SK-MEL-5 (cell line): ENCODE measurements at places on chromosomes 3 and 15.
A peak's percentile ranks its signal among the peaks of the same experiment; 100 is the strongest.

DNA sequence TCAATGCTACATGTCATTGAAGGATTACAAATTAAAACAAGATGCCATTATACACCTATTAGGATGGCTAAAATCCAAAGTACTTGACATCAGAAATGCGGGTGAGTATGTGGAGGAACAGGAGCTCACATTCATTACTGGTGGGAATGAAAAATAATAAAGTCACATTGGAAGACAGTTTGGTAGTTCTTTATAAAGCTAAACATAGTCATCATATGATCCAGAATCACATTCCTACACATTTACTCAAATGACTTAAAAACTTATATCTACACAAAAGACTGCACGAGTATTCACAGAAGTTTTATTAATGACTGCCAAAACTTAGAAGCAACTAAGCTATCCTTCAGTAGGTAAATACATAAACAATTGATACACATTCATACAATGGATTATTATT is 147.2 kb downstream of the ISL2 start:
- peak; percentile 1 for DNase-seq

DNA sequence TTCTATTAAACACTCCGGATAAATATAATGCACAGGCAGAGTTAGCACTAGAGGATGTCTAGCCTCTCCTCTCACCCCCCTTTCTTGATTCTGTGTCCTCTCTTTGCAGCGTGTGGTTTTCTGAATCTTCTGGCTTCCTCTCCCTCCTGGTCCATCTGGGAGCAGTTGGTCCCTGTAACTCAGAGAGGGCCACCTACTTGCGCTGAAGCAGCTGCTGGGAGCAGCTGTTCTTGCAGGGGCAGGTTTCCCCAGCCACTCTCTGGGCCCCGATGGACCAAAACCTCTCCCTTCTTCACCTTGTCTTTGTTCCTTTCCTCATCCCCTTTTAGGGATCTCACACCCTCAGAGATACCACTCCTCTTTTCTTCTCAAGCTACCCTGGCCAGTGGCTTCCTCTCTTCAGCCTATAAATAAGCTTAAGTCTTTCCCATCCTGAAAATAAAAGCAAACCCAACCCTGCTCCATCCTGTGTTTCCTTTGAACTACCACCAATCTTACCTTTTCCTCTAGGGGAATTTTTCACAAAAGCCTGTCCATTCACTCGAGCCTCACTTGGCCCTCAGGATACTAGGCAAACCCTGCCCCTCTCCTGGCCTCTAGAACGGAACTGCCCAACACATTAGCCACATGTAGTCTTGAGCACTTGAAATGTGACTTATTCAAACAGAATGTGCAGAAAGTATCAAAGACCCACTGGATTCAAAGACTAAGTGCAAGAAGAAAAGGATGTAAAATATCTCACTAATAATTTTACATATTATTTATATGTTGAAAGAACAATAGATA is 59.7 kb downstream of the STARD5 start:
- DNase-seq = no peak

- DNase-seq = peak; percentile 83
Observed at GRCh38 chr3:150227839-150228238, 180.3 kb upstream of the TSC22D2 start.

DNA sequence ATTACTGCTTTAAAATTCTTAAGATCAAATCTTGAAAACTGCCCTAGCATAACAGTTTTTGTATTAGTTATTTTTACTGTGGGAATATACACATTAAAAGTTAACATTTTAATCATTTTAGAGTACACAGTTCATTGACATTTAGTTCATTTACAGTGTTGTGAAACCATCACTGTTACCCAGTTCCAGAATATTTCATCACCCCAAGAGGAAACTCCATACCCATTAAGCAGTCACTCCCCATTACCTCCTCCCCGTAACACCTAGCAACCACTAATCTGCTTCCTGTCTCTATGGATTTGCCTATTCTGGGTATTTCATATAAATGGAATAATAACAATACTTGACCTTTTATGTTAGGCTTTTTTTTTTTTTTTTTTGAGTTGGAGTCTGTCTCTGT is 164.1 kb upstream of the LRRFIP2 start:
- DNase-seq = no peak

DNA sequence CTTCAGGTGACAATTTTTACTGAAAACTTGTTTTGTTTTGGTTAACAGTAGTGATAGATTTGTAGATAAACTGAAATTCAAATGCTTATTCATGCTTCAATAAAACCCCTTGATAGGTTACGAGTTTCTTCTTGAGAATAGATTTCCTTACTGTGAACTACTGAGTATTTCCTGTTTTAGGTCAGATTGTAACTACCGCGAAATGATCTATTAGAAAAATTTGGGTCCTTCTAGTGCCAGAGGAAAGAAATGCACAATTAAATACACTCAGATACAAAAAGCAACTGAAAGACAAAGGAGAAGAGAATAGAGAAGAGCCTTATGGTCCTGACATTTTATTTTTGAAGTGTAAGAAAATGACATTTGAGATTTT is 251.7 kb upstream of the TBL1XR1 start:
- no peak for DNase-seq

GRCh38 chr15:57343048-57343447 is 33.3 kb upstream of the CGNL1 start:
- no peak for DNase-seq
